ENCODE measurements at places on chromosomes 6 and 20. TPM values are rescaled to one million over a fixed set of nuclear protein-coding genes. Genes with fewer than 3 reads are reported as not detected.

BANF2 gene
- total RNA-seq, result not detected

PXMP4 gene
- 3.0 TPM for total RNA-seq

BMP2 gene
- 35.0 TPM for total RNA-seq

TTBK1 gene
- total RNA-seq, result 0.05 TPM

Data from smooth muscle cell of the umbilical artery (primary cell).